ENCODE measurements at places on chromosomes 5 and 9.

GRCh38 chr9:26326563-26326962, 566.0 kb downstream of the CAAP1 start:
- DNase-seq: peak; percentile 69

DNA sequence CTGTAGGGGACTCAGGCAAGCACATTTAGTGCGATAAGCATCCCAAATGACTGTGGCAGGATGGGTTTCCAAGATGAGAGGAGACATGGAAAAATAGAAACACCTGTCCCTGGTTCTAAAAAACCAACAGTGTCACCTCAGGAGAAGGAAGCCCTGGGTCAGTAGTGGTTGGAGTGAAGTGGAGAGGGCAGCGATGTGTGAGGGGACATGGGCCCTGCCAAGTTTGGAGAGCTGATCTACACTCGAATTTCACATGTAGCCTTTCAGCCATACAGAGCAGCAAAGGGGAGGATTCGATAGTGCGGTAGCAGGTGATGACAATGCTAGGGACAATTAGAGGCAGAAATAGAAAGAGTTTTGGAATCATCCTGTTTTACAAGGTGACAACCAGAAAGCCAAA, 32.6 kb upstream of the LHX2 start:
- no peak for DNase-seq

DNA sequence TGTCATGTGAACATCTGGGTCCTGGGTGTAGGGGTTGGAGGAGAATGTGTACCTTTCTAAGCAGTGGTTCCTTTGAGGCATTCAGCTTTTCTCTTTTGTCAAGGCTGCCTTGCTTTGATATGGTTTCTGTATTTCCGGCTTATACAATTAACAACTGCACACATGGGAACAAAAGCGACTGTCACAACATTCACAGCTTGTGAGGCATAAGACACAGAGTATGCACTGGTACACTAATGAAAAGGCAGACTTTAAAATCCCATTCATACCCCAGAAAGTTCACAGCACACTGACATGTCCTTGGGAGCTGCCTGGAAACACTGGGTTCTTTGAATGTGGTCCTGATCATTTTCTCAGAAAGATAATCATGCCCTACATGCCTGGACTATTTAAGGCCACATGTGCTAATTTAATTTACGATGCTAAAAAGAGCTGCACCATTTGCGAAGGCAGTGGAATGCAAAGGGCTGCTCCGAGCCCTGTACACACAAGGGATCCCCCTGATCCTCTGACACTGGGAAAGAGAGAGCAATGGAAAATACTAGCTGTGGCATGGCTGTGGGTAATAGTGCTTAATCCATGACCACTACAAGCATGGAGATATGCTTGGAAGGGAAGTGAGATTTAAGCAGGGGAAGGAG, 131.8 kb downstream of the EFNA5 start:
- no peak for DNase-seq

GRCh38 chr9:26567976-26568375, 324.6 kb downstream of the CAAP1 start:
- no peak for DNase-seq

DNA sequence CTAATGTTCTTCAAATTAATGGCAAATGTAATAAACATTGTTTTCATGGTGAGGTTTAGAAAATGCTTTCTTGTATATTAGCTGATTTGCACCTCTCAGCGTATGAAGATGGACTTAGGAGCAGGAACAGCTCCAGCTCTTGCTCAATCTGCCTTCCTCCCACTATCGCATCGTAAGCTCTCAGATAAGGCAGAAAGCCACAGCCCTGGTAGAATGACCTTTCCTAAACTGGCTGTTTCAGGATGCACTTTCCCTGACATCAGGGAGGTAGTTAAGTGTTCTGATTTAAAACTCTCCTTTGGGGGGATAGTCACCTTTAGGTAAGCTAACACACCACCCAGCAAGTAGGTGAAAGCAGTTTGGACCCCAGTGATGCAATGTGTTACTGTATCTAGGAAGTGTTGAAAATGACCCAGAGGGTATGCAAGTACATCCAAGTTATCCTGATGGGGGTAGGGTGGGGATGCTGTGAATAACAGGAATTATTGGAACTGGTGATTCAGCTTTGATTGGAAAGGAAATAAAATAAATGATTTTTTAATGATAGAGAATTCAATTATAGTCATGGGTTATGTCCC, 72.3 kb downstream of the LMNB1 start:
- no peak for DNase-seq

- no peak for DNase-seq
Measured at GRCh38 chr5:136242136-136242535, 49.2 kb upstream of the SMIM32 start.
